ENCODE measurements at places on chromosomes 6 and 20.

GRCh38 chr6:13733178-13733887 is 21.7 kb upstream of the RANBP9 start:
- no peak for DNase-seq

DNA sequence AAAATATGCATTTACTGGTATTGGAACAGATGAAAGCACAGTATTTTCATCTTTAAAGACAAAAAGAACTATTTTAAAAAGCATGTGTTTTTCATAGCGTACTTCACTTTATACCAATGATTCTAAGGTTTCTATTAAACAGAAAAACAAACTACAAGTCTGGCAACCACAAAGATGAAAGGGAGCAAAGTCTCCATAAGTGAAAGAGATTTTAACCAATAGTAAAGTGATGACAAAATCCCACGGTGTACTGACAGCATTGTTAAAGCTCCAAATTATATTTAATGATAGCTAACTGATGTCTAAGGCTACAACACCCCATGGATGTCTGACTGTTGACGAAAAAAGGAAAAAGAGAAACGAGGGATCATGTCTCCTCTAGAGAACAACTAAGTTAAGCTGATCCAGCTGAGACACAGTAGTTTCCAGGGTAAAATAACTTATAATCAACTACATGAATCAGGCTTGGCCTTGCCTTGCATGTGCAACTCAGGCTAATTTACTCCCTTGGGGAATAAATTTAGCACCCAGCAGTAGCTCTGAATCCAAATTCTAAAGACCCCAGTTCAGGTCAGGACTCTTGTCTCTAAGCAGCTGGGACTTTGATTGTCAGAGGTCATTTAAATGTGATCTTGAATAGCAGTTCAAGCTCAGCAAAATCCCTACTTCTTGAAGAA is 56.0 kb upstream of the TAB2 start:
- no peak for DNase-seq

DNA sequence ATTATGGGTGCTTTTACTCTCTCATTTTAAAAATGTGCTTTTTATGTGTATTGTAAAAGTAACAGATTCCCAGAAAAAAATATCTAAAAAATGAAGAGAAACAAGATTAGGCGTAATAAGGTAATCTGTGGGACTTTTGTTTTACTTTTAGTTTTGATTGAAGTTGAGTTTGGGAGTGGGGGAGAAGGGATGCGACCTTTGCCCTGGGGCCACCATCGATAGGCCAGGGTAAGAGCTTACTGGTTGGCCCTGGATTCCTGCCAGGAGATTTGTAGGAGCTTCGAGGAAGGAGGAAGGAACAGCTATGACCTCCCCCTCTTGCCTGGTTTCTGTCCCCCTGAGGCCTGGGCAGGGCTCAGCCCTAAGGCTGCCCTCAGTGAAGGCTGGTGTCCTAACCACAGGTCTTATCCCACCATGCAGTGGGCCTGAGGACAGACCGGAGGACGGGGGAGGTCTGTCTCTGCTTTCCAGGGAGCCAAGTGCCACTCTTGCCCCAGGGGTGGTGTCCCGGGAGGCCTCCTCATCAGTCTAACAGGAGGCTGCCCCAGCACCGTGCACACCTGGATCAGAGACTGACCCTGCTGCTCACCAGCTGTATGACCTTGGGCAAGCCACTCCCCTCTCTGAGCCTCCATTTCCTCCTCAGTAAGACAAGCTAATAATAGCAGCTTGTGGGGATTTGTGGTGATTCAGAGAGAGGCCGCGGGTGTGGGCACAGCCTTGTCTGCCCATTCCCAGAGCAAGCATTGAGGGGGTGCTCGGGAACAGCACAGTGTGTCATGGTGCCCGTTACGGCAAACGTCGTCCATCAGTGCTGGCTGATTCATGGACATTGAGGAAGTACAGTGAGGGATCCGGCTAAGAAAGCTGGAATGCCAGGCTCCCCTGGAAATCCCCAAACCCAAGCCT is 21.2 kb downstream of the TGM2 start:
- no peak for DNase-seq

DNA sequence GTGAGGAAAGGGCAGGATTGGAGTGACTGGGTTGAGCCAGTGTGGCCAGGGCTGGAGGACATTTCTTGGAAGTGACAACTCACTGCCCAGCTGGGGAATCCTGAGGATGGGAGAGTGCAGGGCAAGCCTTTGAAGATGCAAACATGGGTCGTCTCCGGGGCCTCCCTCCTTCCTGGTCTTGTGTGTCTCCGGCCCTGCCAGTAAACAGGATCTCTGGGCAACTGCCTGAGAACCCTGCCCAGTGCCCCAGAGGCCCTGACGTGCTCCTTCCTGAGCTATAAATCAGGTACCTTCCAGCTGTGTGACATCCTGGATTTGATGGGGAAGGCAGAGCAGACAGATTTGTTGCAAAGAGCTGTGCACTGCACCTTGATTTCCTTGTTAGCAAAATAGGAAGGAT is 12.9 kb upstream of the TCF15 start:
- DNase-seq: no peak

GRCh38 chr6:169654598-169655391 is 47.0 kb downstream of the WDR27 start:
- DNase-seq: peak; percentile 71

- no peak for DNase-seq
These were observed 16.3 kb upstream of the OR2B6 start for GRCh38 chr6:27940766-27941165.

- no peak for DNase-seq
These were observed 64.9 kb downstream of the DLL1 start for GRCh38 chr6:170225852-170226417.

- no peak for DNase-seq
These were observed 48.7 kb upstream of the BMP2 start for GRCh38 chr20:6718662-6719368.

DNA sequence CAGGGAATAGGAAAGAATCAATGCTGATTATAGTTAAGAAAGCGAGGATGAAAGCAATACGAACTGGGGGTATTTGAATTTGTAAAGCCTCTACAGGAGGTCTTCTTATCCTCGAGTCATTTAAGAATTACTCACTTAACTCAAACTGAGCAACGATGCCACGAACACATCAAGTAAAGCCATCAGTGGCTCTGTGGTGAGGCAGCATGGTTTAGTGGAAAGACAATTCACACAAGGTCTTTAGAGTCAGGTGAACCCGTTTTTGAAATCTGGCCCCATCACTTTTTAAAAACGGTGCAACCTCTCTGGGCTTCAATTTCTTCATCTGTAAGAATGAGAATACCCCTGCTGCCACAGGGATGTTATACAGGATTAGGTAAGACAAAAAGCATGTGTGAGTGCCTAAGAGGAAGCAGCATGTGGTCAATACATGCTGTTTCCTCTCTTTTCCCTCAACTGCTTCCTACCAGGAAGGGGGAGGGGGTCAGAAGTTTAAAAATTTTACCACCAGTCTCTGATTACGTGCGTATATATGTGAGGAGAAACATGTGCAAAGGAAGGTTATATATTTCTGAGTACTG is 162.0 kb downstream of the BTBD9 start:
- DNase-seq: no peak

DNA sequence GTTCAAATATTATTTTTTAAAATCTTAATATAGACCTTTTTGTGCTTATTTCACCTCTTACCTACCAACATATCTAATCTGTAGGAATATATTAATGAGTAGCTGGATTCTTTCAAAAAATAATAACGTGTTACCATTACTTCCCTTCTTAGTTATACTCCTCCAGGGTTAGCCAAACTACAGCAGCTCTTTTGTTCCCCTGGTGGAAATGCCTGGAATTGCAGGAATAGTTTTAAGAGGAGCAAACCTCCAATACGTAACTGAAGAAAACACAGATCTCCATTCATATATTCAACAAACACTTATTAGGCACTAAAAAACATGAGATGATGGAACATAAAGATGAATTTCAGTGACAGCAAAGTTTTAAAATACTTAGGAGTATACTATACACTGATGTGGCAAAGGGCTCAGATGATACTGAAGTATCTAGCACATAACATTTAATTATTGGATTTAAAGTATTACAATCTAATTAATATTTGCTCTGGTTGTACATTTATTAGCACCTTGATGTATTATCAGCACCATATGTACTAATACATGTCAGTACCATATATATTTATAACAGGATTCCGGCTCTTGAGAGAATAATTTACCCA is 78.3 kb downstream of the TBX18 start:
- DNase-seq: no peak

DNA sequence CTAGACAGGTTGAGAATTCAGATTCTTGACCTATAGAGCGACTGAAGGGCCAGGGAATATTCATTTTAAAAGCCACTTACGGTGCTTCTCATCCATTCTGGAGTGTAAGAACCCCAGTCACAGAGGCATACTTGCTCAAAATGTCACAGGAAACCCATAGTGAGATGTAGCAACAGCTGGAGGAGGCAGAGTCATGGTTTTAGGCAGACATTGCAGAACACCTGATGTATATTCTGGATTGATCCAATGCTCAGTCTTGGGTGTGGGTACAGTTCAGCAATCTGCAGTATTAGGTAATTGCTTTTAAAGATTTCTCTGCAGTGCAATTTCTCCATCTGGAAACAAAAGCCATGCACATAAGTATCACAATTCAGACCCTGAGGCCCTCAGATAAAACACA is 137.4 kb upstream of the SLC22A23 start:
- DNase-seq: no peak

DNA sequence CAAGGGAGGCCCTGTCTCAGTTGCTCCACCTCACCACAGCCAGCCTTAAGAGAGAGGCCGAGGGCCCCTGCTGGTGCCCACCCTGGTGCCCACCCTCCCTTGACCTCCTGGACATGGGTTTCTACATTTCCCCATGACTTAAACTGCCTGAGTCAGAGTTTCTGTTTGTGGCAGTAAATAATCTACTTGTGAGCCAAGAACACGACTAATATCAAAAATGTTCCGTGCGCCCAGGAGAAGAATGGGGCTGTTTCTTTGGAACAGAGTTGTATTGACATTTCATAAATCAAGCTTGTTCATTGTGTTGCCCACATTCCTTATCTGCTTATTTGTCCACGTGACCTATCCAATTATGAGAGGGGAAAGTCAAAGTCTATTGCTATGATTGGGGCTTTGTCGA is 143.5 kb downstream of the ANKRD60 start:
- no peak for DNase-seq

DNA sequence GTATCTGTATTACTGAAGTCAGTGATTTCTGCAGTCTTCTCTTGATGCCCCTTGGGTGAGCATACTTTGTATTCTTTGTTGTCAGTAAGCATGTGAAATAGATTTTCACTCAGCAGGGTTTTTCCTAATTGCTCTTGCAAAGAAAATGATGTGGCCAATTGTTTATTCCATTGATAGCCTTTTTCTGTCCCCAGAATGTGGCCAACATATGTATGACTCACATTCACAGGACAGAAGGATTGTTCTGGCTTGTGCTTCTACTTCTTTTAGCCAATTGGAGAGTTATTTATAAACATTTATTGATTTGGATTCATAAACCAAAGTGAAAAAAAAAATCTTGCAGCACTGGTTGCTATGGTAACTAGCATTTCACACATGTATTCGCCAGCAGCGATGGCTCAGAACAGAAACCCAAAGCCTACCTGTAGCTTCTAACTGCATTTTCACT is 54.4 kb upstream of the RBM24 start:
- DNase-seq: no peak

DNA sequence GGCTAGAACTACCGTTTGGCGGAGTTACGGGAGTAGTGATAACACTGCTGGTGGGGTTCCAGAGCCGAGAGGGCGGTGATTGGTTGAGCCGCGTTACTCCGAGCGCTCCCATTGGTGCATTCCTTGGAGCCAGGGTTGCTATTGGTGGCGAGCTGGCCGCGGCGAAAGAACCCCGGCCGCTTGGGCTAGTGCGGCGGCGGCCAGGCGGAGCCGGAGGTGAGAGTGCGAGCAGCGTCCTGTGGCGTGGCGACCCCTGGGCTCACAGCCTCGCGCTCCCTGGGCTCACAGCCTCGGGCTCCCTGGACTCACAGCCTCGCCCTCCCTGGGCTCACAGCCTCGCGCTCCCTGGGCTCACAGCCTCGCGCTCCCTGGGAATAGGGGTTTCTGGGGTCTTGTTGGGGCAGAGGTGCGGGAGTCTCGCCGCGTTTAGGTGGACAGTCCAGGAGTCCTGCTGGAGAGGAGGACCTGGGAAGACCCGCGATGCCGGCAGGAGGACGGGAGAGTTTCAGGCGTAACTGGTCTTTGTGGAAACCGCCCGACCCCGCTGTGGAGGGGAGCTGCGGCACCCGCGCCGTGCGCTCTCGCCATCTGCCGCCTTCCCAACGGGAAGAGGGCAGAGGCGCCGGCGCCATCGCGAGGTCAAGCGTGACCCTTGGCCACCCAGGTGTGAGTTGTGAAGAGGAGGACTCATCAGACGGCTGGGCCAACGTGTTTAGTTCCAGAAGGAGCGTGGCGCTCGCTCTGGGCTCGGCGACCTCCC is 12.2 kb downstream of the PRDM13 start:
- no peak for DNase-seq

DNA sequence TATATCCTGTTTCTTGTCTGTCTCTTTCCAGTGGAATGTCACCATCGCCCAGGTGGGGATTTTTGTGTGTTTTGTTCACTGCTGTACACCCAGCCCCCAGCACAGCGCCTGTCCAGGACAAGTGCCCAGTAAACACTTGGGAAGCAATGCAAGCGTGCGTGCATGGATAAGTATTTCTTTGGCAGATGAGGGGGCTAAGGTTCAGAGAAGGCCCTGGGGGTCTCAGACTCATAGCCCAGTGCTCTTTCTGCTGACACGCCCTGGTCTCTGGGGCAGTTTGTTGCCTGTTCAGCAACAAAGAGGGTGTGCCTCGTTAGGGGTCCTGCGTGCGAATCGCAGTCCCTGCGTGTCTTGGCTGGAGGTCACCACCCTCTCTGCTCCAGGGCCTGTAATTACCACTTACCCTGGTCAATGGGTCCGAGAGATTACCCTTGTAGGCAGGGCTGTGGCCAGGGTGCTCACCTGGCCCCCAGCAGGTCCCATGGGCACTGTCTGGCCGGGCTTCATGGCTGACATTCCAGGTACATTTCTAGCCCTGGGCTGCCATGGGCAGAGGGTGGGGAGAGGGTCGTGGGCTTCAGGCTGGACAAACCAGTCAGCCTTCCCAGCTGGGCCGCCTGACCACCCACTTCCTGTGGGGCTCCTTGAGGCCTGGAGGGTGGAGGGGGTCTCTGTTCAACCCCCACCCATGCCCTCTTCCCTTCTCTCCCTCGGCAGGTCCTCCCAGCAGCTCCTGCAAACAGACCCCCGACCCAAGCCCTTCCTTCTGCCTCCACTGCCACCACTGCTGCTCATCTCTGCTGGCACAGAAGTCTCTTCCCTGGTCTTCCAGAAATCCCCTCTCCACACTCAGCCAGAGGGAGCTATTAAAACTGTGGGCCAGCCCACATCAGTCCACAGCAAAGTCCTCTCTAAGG is 87.1 kb downstream of the CEBPB start:
- no peak for DNase-seq

GRCh38 chr6:113281431-113281830 is 575.7 kb upstream of the MARCKS start:
- DNase-seq: no peak

GRCh38 chr20:61030130-61030529 is 221.9 kb upstream of the CDH4 start:
- DNase-seq: no peak

GRCh38 chr20:8527998-8528723 is 396.1 kb downstream of the PLCB1 start:
- DNase-seq: no peak

- no peak for DNase-seq
These were observed 40.0 kb upstream of the CLDN20 start for GRCh38 chr6:155223646-155224451.
